Purkinje cell (primary cell): ENCODE measurements at places on chromosomes 1 and 21. TPM values are rescaled to one million over a fixed set of nuclear protein-coding genes. Genes with fewer than 3 reads are reported as not detected.

ZBED6 gene
- 1.3 and 2.3 TPM in 2 replicates for polyA plus RNA-seq

FAM177B gene
- polyA plus RNA-seq, result 1.0 and 1.9 TPM in 2 replicates

CD247 gene
- polyA plus RNA-seq, result 1.9 and 3.2 TPM in 2 replicates

PPM1J gene
- 12.6 and 24.7 TPM in 2 replicates for polyA plus RNA-seq

MACO1 gene
- polyA plus RNA-seq, result 8.3 and 11.9 TPM in 2 replicates

P3R3URF gene
- not detected in 2 replicates for polyA plus RNA-seq

NCMAP gene
- not detected in 2 replicates for polyA plus RNA-seq
